ENCODE measurements at places on chromosomes 6 and 20.

DNA sequence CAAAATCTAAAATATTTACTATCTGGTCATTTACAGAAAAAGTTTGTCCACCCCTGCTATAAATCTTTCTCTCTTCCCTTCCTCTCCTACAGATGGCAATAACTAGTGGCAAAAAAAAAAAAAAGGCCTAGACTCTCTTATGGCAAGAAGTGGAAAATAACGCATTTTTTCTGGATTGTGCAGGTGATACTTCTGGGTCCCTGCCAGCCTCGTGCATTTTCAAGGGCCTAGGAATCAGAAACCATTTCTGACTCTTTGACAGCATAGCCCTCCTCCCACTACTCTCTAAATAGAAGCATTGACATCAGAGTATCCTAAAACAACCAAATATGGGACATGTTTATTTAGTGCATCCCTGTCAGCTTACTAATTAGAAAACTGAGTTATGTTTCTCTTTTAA lies 251.0 kb downstream of the KHDC1L start:
- no peak for DNase-seq

GRCh38 chr20:39789411-39789810 lies 827.3 kb downstream of the DHX35 start:
- no peak for DNase-seq

DNA sequence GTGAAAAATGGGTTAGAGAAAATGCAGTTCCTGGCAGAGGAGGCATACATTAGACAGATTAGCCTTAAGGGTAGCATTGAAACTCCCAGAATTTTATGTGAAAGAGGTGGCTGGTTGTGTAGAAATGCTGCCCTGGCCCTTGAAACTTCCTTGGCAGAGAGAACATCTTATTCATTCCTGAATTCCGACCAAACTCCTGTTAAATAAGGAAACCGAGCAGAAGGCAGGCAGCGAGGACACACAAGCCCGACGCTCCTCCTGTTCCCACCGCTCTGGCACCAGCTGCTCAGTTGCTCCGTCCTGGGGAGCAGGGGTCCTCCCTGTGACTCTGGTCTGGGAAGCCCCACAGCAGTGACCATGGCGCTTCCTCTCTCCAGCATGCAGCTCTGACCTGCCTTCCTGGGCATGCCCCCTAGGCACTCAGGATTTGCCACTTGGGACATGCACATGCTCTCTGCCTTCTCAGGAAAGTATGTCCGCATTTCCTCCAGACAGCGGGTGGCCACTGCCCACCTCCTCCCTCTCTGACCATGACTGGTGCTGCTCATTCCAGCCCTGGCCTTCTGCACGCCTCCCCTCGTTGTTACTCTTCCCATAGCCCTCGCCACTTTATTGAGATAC lies 35.2 kb upstream of the CLDN20 start:
- no peak for DNase-seq

DNA sequence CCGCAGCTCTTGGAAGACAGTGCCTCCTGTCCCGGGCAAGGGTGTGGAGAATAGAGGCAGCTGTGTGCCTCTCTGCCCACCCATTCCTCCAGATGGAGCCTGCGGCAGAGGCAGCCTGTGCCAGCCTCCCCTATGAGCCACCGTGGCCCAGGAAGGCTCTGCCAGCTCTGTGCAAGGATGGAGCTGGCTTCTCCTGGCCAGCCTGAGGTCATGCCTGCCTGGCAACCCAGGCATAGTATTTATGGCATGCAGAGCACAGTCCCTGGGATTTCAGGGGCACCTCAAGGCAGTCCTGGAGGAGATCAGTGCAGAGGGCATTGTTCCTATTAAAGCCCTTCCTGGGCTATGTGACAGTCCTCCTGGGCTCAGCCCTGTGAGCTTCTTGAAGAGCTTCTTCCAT lies 1.5 kb downstream of the EPB41L1 start:
- no peak for DNase-seq

DNA sequence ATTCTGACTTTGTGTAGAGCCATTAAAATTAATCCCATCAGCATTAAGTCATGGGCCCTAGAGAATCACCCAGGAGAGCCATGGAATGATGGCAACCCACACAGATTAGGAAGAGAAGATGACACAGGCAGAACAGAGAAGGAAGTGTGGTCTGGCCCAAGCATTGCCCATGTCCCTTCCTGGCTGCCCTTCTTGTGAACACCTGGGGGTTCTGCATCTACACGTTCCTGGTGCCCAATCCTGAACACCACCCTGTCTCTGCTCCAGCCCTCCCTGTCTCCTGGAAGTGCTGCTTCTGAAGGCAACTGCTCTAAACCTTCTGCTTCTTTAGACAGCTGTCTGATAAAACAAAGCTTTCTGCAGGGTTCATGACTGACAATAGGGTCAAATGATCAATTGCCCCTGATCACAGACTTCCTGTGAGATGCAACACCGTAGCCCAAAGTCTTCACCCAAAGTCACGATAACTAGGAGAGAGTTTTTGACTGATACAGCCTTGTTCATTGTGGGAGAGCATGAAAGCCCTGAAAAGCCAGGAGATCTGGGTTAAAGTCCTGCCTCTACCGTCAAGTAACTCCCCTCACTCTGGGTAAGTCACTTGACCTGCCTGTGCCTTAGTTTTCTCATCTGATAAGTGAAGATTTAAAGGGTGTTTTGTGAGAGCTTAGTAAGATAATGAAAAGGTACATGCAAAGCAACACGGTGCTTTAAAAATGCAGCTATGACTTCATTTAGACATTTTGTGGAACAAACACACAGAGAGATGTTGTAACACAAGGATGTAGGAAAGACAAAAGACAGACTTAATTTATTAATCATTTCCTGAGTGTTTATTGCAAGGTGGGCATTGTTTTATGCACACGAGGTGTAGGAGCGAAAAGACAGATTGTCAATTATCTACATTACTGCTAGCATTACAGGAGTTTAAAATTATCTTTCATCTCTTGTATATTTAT lies 291.2 kb upstream of the STXBP5 start:
- DNase-seq = no peak
